Hematopoietic multipotent progenitor cell (in vitro differentiated cells): ENCODE measurements at places on chromosomes 12 and 14. TPM values are rescaled to one million over a fixed set of nuclear protein-coding genes. Genes with fewer than 3 reads are reported as not detected.

STAC3 gene
- total RNA-seq: 1.1 TPM

KRT75 gene
- not detected for total RNA-seq

NR2C1 gene
- 16.7 TPM for total RNA-seq

NXPH4 gene
- total RNA-seq: not detected

KRT83 gene
- total RNA-seq: not detected

PPP4R4 gene
- total RNA-seq: under 0.01 TPM

PRH2 gene
- not detected for total RNA-seq

PTCSC3 gene
- not detected for total RNA-seq

RD3L gene
- not detected for total RNA-seq

ETFBKMT gene
- 2.4 TPM for total RNA-seq

GSC gene
- total RNA-seq: not detected

ACOT2 gene
- total RNA-seq: 54.4 TPM

KCNH3 gene
- 2.2 TPM for total RNA-seq

MYH6 gene
- total RNA-seq: under 0.01 TPM

LRRC10 gene
- not detected for total RNA-seq

ACSM4 gene
- total RNA-seq: not detected

PRR4 gene
- total RNA-seq: 1.1 TPM

AMIGO2 gene
- 1.3 TPM for total RNA-seq
